CD14-positive monocyte (primary cell): ENCODE measurements at places on chromosomes 16 and 17. TPM values are rescaled to one million over a fixed set of nuclear protein-coding genes. Genes with fewer than 3 reads are reported as not detected.
A peak's percentile ranks its signal among the peaks of the same experiment; 100 is the strongest.

The MRPL10 gene
- 32.6 TPM for polyA plus RNA-seq

The ZNF597 gene
- 0.98 TPM for polyA plus RNA-seq

- H3K27me3 ChIP-seq = no peaks in the 10 kb centered on the region
- H3K36me3 ChIP-seq = no peaks in the 10 kb centered on the region
These were observed 95.7 kb upstream of the AMZ2 start for GRCh38 chr17:68152161-68152571.

DNA sequence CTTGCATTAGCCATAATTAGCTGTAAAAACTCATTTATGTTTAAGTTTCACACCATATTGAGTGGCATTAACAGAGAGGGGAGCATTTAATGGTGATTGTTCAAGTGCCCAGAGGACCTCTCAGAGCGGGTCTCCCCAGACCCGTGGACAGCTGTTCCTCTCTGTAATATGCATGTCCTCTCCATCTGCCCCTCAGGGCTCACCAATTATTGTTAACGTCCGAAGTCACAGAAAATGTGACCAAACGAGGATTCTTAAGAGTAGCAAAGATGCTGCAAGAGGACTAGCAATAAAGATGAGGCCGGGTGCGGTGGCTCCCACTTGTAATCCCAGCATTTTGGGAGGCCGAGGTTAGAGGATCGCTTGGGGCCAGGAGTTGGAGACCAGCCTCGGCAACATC is 130.2 kb downstream of the CPPED1 start:
- H3K27ac ChIP-seq = no peak overlapping the region
- H3K4me1 ChIP-seq = peaks cover 7% of the 10 kb centered on the region
- no peak overlapping the region for H3K4me3 ChIP-seq
- no peaks in the 10 kb centered on the region for H3K27me3 ChIP-seq

- no peaks in the 10 kb centered on the region for H3K27me3 ChIP-seq
- peak overlapping the region; percentile 85 for H3K27ac ChIP-seq
- peaks cover 52% of the 10 kb centered on the region for H3K4me1 ChIP-seq
- no peak for DNase-seq
- peak overlapping the region; percentile 98 for H3K4me3 ChIP-seq
These were observed 896 bp downstream of the GGA2 start for GRCh38 chr16:23509441-23509754.

DNA sequence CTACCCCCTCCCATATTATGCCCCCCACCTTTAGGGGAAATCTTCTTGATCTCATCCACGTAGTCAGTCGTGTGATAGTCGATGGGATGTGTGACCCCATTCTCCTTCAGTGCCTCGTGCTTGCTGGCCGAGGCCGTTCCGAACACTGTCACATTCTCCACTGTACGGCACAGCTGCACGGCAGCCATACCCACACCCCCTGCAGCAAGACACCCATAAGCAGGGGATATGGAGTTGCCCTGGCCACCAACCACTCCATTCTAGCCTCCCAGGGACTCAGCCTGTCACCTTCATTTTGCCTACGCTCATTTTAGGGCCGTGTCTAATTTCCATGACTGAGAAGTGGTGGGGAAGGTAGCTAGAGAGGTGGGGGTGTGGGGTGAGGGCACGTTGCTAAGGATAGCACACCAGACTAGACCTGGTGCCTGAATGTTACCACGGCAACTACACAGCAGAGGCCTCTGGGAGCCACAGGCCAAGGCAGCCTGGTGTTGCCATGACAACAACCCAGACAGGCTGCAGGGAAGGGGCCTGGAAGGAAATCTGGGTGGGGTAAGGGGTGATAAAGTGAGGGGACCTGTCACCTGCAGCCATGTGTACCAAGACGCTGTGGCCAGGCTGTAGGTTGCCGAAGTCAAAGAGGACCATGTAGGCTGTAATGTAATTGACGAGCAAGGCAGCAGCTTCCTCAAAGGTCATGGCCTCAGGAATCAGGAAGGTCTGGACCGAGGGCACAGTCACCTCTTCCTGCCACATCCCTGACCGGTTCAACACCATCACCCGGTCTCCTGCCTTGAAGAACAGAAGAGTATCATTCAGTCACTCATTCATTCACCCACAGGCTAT is 4.0 kb downstream of the VAT1 start:
- DNase-seq = peak; percentile 74
- peaks cover 32% of the 10 kb centered on the region for H3K36me3 ChIP-seq
- H3K4me1 ChIP-seq = peaks cover 58% of the 10 kb centered on the region
- no peaks in the 10 kb centered on the region for H3K27me3 ChIP-seq
- no peak overlapping the region for H3K4me3 ChIP-seq
- peak overlapping the region; percentile 7 for H3K27ac ChIP-seq

DNA sequence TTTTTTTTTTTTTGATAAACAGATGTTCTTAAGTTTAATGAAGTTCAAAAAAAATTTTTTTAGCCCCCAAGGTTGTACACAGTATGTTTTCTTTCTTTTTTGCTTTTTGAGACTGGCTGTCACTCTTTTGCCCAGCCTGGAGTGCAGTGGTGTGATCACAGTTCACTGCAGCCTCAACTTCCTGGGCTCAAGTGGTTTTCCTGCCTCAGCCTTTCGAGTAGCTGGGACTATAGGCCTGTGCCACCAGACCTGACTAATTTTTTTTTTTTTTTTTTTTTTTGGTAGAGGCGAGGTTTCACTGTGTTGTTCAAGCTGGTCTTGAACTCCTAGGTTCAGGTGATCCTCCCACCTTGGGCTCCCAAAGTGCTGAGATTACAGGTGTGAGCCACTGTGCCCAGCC is 12.8 kb downstream of the ITGAE start:
- peaks cover 20% of the 10 kb centered on the region for H3K4me1 ChIP-seq
- H3K27me3 ChIP-seq = no peaks in the 10 kb centered on the region
- DNase-seq = no peak
- no peak overlapping the region for H3K4me3 ChIP-seq
- no peaks in the 10 kb centered on the region for H3K36me3 ChIP-seq

- peak; percentile 41 for DNase-seq
- H3K27ac ChIP-seq = peak overlapping the region; percentile 17
- no peaks in the 10 kb centered on the region for H3K36me3 ChIP-seq
- peaks cover 66% of the 10 kb centered on the region for H3K4me1 ChIP-seq
These were observed 21.0 kb downstream of the PHB1 start for GRCh38 chr17:49393491-49394255.
